ENCODE measurements at places on chromosomes 16 and 17. TPM values are rescaled to one million over a fixed set of nuclear protein-coding genes. Genes with fewer than 3 reads are reported as not detected.

Gene ADAM11
- 0.63 TPM for total RNA-seq

Gene OTOP2
- not detected for total RNA-seq

- DNase-seq, result no peak
These were observed 28.4 kb upstream of the ZFPM1 start for GRCh38 chr16:88424587-88425235.

- no peak for DNase-seq
These were observed 7.0 kb upstream of the NT5C start for GRCh38 chr17:75138519-75138918.

DNA sequence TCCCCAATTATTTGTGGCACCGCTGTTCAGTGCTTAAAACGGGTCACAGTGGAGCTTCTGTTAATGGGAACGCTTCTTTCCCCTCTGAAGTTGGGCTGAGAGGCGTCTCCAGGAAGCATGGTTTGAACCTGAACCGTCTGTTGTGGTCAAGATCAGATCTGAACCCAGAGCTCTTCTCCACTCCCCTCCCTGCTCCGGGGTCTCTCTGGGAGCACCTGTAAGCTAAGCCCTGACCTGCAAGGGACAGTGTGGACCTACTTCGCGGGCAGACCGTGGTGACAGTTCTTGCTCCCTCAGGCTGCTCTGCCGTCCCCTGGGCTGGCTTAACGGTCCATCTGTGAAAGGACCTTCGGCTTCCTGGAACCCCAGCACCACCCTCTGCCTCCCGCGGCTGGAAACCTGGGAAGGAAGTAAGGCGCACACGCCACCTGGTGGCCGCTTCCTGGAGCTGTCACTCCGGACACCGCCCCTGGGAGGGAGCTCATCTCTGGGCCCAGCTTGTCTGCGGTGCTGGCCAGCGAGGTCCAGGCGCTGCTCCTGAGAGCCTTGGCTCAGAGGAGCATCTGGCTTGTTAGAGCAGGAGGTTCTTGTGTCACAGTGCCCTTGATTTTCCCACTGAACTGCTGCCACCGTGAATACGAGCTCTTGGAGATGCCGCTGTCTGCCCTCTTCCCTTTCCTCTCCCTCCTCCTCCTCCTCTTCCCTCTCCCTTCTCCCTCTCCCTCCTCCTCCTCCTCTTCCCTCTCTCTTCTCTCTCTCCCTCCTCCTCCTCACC lies 518.5 kb upstream of the EEF2KMT start:
- no peak for DNase-seq

DNA sequence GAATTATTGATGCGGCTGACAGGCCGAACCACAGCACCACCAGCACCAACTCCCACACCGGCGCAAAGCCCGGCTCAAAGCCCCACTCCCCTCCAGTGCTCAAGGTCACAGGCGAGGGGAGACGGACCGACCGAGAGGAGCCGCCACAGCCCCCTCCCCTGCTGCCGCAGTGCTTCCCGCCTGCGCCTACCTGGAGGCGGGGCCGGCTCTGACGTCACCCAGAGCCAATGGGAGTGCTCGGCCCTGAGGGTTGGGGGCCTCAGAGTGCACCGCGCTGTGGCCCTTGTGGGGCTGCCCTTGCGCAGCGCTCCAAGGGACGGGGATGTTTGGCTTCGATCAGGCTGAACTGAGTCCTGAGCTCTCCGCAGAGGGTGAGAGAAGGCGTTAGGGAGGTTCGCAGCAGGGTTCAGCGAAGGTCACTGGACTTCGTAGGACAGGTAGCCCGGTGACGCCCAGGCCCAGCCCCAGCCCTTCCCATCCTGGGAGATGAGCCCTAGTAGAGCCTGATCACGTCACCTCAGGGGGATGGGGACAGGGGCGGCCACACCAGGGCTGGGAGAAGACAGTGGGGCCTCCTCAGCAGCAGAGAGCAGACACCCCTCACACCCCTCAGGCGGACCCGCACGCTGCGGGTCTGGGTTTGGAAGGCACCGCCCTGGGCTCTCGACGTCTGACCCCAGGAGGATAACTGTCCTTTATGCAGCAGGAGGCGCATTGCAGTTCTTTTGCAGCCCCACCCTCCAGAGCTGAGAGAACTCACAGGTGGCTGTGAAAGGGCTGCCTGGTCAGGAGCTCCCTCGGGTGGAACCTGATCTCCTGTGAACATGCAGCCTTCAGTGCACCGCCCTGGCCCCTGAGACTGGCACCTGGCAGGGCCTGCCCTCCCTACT lies 1.5 kb downstream of the NDRG4 start:
- no peak for DNase-seq

- DNase-seq, result no peak
These were observed 1.3 kb downstream of the MAPK8IP3 start for GRCh38 chr16:1707193-1707790.

DNA sequence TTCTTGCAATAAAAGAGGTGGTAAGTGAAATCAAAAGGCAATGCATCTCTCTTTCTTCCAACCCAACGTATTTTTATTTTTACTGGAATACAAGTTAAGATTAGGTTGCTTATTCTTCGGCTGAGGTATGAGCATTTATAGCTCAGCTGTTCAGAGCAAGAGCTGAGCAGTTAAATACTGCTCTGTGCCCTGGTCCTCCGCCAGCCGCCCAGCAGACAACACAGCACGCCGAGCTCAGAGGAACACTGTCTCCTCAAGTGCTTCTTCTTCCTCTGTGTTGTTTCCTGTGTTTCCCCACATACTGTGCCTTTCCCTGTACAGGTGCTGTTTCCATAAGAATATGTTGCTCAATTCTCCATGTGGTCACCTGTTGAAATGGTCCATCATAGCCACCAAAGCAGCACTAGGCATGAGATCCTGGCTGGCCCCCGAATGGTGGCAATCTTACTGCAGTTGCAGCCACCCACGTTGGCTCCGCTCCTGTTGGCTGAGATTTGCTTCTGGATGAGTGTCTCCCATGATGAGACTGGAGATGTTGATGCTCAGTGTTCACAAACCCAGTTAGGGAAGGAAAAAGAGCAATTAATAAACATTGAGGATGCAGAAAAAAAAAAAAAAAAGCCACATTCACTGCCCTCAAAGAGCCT lies 515.3 kb downstream of the GRIN2A start:
- no peak for DNase-seq

GRCh38 chr16:67284699-67285646 lies 5.6 kb downstream of the PLEKHG4 start:
- no peak for DNase-seq

GRCh38 chr16:65967376-65967775 lies 399.1 kb upstream of the CDH5 start:
- DNase-seq, result no peak

- DNase-seq, result no peak
These were observed 8.0 kb downstream of the TCF25 start for GRCh38 chr16:89881368-89881730.

DNA sequence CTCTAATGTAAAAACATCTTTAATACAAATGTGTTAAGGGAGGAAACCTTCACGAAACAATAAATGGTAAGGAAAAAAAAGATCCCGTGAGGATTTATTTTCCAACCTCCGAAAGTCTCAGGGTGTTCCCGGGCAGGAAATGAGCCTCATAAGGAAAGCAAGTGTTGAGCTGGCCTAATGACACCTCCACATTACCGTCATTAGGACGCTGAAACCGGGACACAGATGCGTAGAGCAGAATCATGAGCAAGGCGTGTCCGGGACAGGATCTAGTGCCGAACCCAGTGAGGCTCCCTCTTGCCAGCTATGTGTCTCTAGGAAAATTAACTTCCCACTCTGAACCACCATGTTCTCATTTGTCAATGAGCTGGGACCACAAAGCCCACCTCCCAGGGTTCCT lies 22.7 kb upstream of the CYTH1 start:
- DNase-seq, result no peak
